ENCODE measurements at places on chromosomes 11 and 22. TPM values are rescaled to one million over a fixed set of nuclear protein-coding genes. Genes with fewer than 3 reads are reported as not detected.
A peak's percentile ranks its signal among the peaks of the same experiment; 100 is the strongest.

Gene TSGA10IP
- total RNA-seq, result not detected

DNA sequence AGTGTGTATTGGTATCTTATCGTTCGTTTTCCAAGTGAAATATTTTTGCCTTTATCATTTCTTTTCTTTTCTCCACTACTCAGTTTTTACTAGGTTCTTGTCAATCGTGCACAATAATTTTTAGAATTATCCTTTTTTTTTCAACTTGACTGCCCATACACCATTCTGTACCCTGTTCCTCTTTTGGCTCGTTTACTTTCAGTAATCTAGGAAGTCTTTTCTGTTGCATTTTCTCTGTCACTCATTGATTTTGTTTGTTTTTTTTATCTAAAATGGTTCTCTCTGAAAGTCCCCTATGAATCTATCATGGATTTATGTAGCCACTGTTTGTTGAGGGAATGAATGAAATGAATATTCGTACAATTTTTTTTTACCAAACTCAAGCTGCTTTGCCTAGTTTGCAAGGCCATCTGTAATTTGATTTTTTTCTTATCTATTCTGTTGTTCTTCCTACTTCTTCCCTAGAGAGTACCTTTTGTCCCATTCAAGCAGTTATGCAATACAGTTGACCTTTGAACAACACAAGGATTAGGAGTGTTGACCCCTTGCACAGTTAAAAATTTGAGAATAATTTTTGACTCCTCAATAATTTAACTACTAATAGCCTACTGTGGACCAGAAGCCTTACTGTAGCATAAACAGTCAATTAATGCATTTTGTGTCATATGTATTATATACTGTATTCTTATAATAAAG is 166.3 kb downstream of the TMEM135 start:
- DNase-seq, result no peak

DNA sequence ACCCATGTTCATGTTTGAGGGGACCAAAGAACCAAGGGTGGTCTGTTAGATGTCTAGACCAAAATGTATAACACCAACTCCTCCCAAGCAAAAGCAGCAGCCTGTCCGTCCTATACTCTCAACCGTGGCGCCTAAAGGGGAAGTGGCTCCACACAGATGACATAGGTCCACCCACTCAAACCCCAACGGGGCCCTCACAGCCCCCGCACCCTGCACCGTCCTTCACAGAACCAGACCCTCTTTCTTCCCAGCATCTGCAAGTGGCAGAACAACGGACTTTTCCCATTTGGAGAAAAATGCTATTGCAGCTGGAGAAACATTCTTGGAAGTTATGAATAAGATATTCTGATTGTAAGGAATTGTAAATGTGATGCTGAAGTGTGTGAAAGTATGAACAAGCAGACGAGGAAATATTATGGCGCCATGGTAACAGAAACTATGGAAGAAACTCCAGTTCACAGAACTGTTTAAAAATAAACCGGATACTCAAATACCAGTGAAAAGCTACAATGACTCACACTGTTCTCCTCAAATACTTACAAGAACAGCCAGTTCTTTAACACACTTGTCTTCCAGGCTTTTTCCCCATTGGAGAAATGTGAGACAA is 76.5 kb upstream of the ARFGAP3 start:
- peak; percentile 97 for DNase-seq

Gene PRODH
- not detected for total RNA-seq

All from LHCN-M2 (cell line).